ENCODE measurements at places on chromosomes 3 and 15.

GRCh38 chr3:107428051-107428858 lies 51.0 kb downstream of the CCDC54 start:
- no peak for DNase-seq

DNA sequence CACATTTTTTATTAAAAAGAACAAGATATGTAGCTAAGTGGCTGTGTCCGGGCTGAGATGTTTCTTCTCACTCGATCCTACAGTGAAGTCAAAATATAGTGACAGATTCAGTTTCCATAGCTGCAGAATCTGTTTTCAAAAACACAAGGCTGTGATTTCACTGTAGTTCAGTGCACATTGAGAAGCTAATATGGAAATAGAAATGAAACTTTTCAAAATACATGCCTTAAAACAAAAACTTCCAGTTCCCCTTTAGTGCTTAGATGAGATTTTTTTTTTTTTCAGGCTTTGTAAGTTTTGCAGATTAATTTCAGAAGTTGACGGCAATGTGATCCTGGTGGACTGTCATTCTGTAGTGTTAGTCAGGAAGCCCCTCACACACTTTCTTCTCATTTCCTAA lies 23.8 kb upstream of the TRAK1 start:
- DNase-seq: no peak

DNA sequence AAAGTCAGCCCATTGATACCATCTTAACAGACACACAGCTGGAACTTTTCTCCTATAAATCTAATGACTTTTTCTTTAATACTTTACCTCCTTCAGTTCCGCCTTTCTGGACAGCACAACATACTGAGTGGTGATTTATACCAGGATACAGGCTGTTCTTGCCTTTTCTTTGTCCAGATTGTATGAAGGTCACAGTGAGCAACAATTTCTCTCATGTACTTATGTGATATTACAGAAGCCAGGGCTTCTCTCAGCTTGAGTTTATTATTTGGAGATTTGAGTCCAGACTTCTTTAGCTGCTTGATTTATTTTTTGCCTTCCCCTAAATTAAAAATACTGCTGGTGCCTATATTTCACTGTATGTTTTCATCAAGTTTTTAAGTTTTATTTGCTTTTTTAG lies 976.0 kb downstream of the ROBO2 start:
- no peak for DNase-seq

DNA sequence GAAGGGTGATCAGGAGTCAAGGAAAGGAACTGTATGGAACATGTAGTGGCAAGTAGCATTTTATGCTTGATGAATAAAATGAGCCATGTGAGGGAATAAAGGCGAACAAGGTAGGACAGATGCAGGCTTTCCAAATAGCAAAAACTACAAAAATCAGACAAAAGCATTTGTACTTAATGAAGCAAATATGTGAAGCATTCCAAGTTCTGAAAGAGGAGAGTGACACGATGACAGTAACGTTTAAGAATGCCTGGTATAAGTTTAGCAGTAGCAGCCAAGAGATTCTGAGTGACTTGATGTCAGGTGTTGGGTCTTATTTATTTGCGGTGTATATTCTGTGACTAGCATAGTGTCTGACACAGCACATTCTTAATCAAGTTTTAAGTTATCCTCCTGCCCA lies 408.2 kb upstream of the RASGRP1 start:
- no peak for DNase-seq

- no peak for DNase-seq
Measured at GRCh38 chr3:33093847-33094246, 3.1 kb downstream of the GLB1 start.

DNA sequence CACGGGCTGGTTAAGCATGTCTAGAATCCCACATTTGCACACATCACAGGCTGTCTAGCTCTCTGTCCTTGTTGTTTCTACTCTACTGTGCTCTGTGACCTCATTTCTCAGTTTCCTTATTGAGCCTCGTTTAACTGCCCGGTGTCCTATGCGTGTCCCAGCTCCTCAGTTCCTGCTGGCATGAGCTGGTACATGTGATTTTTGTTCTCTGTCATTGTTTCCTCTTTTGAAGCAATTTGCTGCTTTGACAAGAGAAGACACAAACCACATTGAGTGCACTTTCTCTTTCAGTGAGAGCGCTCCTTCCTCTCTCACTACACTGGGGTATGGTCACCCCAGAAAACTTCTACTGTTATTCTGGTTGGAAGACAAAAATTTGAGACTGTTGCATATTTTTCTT lies 563.5 kb downstream of the PDCD6IP start:
- no peak for DNase-seq

GRCh38 chr3:45337839-45338470 lies 50.4 kb upstream of the LARS2 start:
- no peak for DNase-seq

DNA sequence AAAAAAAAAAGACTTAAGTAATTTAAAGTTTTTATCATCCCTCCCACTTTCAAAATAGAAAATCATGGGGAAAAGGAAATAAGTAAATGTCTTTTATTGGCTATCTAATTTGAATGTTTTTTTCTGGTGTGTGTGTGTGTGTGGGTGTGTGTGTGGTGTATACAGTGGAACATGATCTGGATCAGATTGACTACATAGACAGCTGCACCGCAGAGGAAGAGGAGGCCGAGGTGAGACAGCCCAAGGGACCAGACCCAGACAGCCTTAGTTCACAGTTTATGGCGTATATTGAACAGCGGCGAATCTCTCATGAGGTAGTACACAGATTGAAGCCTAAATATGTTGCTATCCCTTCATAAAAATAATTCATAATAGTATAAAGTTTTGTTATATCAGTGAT lies 44.5 kb downstream of the LRCH3 start:
- no peak for DNase-seq

DNA sequence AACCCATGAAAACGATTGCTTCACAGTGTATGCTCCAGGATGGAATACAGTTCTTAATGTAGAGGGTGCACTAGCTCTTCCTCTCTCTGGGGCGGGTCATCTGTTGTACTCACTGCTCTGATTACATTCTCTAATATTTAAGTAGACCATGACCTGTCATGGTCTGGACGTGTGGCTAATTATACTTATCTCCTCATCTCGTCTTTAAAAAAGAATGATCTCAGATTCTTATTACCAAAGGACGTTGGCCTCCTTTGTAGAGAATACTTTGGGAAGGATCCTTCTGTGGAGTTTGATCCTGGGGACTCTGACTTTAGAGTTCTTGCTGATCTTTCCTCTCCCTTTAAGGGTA lies 48.4 kb upstream of the TRAK1 start:
- no peak for DNase-seq

- no peak for DNase-seq
Measured at GRCh38 chr3:35965908-35966307, 326.6 kb downstream of the ARPP21 start.

Measured in NCI-H1436 treated with DMSO at 0.1 percent for 48 hours (cell line).